ENCODE measurements at places on chromosomes 16 and 17.

- no peak for DNase-seq
Observed at GRCh38 chr17:1720856-1721386, 3.6 kb upstream of the WDR81 start.

DNA sequence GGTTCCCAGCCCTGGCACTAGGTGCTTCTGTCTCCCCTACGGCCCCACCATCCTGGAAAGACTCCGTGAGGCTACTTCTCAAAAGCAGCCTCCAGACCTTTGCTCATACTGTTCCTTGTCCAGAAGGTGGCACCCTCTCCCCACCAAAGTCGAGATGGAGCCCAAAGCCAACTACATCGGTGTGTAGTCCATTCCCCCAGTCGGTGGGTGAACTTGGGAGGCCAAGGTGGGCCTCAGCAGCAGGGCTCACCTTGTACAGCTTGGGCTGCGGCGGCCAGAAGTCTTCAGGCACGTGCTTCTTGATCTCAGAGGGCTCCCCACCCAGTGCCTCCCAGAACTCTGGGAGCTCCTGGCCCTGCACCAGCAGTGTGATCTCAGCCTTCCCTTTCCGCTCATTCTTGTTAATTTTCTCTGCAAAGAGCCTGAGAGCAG is 10.2 kb downstream of the FLII start:
- DNase-seq = no peak

- DNase-seq = no peak
Observed at GRCh38 chr17:10120109-10120485, 78.3 kb downstream of the GAS7 start.

GRCh38 chr17:14746822-14747602 is 446.1 kb downstream of the HS3ST3B1 start:
- no peak for DNase-seq

All from NT2/D1 (cell line).